Type B pancreatic cell (in vitro differentiated cells): ENCODE measurements at places on chromosomes 16 and 17. TPM values are rescaled to one million over a fixed set of nuclear protein-coding genes. Genes with fewer than 3 reads are reported as not detected.

The KRT39 gene
- total RNA-seq, result 0.70 and 1.0 TPM in 2 replicates

GRCh38 chr17:78925662-78926555 is 722 bp upstream of the TIMP2 start:
- no peaks in the 10 kb centered on the region for H3K27me3 ChIP-seq
- H3K27ac ChIP-seq, result peak overlapping the region; percentile 39
- peaks cover 37% of the 10 kb centered on the region for H3K4me1 ChIP-seq
- no peak for DNase-seq
- peaks cover under 1% of the 10 kb centered on the region for H3K36me3 ChIP-seq

DNA sequence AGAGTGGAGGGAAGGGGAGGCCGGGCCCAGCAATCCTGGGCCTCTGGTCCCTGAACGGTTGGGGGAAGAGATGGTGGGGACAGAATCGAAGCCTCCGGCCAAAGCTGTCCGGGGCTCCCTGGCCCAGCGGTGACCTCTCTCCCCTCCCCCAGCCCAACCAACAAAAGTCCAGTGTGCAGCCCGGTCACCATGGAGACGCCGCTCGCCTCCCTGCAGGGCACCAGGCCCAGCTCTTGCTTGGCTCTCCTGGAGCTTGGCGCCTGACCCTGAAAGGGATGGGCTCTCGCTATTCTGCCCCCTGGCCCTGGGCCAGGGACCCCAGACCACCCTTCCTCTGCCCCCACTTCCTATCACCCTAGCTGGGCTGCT is 1.3 kb downstream of the METRN start:
- H3K27me3 ChIP-seq, result peaks cover 12% of the 10 kb centered on the region
- H3K4me1 ChIP-seq, result peaks cover 16% of the 10 kb centered on the region
- no peaks in the 10 kb centered on the region for H3K36me3 ChIP-seq
- no peak for DNase-seq

DNA sequence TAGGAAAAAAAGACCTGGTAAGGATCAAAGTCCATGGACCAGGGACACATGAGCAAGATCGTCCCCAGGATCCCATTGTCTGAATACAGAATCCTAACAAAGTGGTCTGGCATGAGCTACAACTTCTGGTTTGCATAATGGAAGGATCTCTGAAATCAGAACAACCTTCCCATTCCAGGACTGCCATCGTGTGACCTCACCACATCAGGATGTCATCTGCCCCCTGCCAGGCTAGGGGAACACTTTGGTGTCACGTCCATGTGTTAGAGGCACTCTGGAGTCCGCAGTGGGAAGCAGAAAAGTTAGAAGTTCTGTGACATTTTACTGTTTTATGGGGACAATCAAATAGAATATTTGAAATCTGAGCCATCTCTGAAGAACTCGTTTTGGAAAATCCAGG is 160.7 kb downstream of the RGS9 start:
- no peaks in the 10 kb centered on the region for H3K36me3 ChIP-seq
- no peak for DNase-seq
- no peak overlapping the region for H3K27ac ChIP-seq
- H3K4me1 ChIP-seq, result peaks cover 19% of the 10 kb centered on the region
- H3K27me3 ChIP-seq, result peaks cover 5% of the 10 kb centered on the region
- H3K4me3 ChIP-seq, result no peak overlapping the region

DNA sequence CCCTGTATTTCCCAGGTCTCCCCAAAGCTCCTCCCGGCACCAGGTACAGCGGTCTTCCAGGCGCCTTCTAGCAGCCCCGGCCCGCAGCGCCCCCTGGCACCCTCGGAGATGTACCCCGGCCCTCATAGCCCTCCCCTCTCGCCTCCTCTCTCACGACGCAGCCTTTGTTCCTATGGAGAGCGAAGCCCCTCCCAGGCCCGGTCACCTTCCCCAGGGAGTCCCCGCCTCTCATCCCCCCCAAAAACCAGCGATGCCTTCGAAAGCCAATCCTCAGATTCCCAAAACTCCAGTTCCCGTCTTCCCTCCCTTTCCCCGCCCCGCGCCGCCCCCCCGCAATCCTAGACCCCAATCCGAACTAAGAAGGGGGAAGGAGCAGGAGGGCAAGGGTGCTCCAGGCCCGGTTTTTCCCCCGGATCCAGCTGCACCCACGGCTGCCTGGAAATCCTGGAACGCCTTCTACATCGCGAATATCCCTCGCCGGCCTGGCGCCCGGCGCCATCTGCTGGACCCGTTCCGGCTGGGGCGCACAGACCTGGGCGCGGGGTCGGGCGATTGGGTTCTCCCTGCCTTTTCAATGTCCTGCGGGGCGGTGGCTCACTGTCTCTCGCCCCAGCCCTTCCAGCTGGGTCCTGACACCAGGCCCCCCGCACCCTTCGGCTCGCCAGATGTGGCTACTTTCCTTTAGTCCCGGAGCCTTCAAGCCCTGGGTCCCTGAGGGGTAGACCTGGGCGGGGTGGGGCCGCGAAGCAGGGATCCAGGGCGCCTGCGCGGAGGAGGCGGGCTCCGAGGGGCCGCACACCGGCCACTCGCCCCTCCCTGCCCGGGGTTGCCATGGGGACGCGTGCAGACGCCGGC is at the start of gene DNAH2:
Gene DNAH2 (plus strand): TSS at position 844 of the 855 bp plus-strand sequence. CDS start 1,991 bp downstream, outside the sequence.
- no peaks in the 10 kb centered on the region for H3K36me3 ChIP-seq
- DNase-seq, result peak; percentile 92
- H3K4me1 ChIP-seq, result peaks cover 41% of the 10 kb centered on the region
- peak within 1 kb of the TSS; percentile 63 for H3K27ac ChIP-seq
- H3K27me3 ChIP-seq, result peaks cover 58% of the 10 kb centered on the region

GRCh38 chr16:47880653-47881052 is 275.1 kb downstream of the ABCC12 start:
- peaks cover 18% of the 10 kb centered on the region for H3K27me3 ChIP-seq
- no peak overlapping the region for H3K27ac ChIP-seq
- H3K4me1 ChIP-seq, result no peaks in the 10 kb centered on the region
- no peak overlapping the region for H3K4me3 ChIP-seq
